ENCODE measurements at places on chromosomes 5 and 9. TPM values are rescaled to one million over a fixed set of nuclear protein-coding genes. Genes with fewer than 3 reads are reported as not detected.
A peak's percentile ranks its signal among the peaks of the same experiment; 100 is the strongest.

GRCh38 chr5:154850255-154851062 is at the start of gene FAXDC2:
FAXDC2 (minus strand) TSS chr5:154850603; CDS start chr5:154838178, 12,425 bp downstream.
- H3K27ac ChIP-seq = no peak within 1 kb of the TSS
- H3K27me3 ChIP-seq = no peaks in the 10 kb centered on the region
- DNase-seq = no peak
- H3K4me3 ChIP-seq = no peak within 1 kb of the TSS
- no peaks in the 10 kb centered on the region for H3K36me3 ChIP-seq

GOLGA2 gene
- total RNA-seq = 68.9 TPM

MLANA gene
- not detected for total RNA-seq

SELENOP gene
- total RNA-seq = not detected

DNA sequence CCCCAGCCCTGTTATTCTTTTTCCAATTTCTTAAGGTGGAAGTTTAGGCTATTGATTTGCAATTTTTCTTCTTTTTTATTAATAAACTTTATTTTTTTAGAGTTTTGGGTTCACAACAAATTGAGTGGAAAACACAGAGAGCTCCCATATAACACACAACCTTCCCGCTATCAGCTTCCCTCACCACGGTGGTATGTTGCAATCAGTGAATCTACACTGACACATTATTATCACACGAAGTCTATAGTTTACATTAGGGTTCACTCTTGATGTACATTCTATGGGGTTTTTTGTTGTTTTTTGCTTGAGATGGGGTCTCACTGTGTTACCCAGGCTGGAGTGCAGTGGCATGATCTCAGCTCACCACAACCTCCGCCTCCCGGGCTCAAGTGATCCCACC is 4.8 kb upstream of the NFX1 start:
- no peak overlapping the region for H3K27ac ChIP-seq
- H3K4me3 ChIP-seq = no peak overlapping the region
- no peaks in the 10 kb centered on the region for H3K27me3 ChIP-seq
- H3K36me3 ChIP-seq = peaks cover 15% of the 10 kb centered on the region
- H3K4me1 ChIP-seq = peaks cover 9% of the 10 kb centered on the region

- peaks cover under 1% of the 10 kb centered on the region for H3K4me1 ChIP-seq
- H3K4me3 ChIP-seq = no peak overlapping the region
- DNase-seq = no peak
- no peak overlapping the region for H3K27ac ChIP-seq
These were observed 63.4 kb downstream of the PFDN1 start for GRCh38 chr5:140239461-140239860.

PITX1 gene
- not detected for total RNA-seq

- H3K27ac ChIP-seq = peak overlapping the region; percentile 35
- H3K4me1 ChIP-seq = peaks cover 31% of the 10 kb centered on the region
- no peaks in the 10 kb centered on the region for H3K36me3 ChIP-seq
- DNase-seq = no peak
- H3K4me3 ChIP-seq = peak overlapping the region; percentile 52
These were observed 1.1 kb downstream of the PRR7 start for GRCh38 chr5:177447611-177448243.

OR13C9 gene
- not detected for total RNA-seq

DNA sequence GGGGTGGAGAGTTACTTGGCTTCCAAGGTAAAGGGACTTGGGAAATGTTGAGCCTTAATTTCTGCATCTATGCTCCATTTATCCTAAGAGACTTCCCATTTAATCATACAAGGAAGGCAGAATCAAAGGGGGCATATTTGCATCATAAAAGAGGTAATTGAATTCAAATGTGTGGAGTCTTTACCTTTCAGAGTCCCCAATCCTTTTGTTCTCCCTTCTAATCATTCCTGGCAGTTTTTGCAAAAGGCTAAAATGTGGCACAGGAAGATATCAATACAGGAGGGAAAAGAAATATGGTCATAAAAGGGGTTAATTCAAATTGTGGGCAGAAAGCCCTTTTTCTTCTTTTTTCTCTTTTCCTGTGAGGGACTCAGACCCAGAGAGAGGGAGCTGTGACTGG is 69.5 kb downstream of the SFXN1 start:
- no peaks in the 10 kb centered on the region for H3K4me1 ChIP-seq
- DNase-seq = no peak
- H3K36me3 ChIP-seq = no peaks in the 10 kb centered on the region
- H3K27me3 ChIP-seq = peaks cover 48% of the 10 kb centered on the region

- H3K36me3 ChIP-seq = no peaks in the 10 kb centered on the region
- peaks cover 17% of the 10 kb centered on the region for H3K27me3 ChIP-seq
- H3K4me1 ChIP-seq = no peaks in the 10 kb centered on the region
- DNase-seq = no peak
- no peak overlapping the region for H3K4me3 ChIP-seq
- H3K27ac ChIP-seq = no peak overlapping the region
These were observed 14.9 kb downstream of the CDHR2 start for GRCh38 chr5:176564002-176564401.

GRCh38 chr5:15995341-15996052 is 184.1 kb downstream of the MARCHF11 start:
- H3K4me1 ChIP-seq = no peaks in the 10 kb centered on the region
- no peak overlapping the region for H3K27ac ChIP-seq
- no peak for DNase-seq
- peaks cover 21% of the 10 kb centered on the region for H3K36me3 ChIP-seq
- no peaks in the 10 kb centered on the region for H3K27me3 ChIP-seq

PCDHB6 gene
- not detected for total RNA-seq

FOXD4L4 gene
- 0.33 TPM for total RNA-seq

- H3K4me3 ChIP-seq = no peak overlapping the region
- H3K27ac ChIP-seq = no peak overlapping the region
- H3K36me3 ChIP-seq = no peaks in the 10 kb centered on the region
- H3K4me1 ChIP-seq = no peaks in the 10 kb centered on the region
- H3K27me3 ChIP-seq = no peaks in the 10 kb centered on the region
These were observed 339.8 kb upstream of the RGMB start for GRCh38 chr5:98433673-98434072.

DNA sequence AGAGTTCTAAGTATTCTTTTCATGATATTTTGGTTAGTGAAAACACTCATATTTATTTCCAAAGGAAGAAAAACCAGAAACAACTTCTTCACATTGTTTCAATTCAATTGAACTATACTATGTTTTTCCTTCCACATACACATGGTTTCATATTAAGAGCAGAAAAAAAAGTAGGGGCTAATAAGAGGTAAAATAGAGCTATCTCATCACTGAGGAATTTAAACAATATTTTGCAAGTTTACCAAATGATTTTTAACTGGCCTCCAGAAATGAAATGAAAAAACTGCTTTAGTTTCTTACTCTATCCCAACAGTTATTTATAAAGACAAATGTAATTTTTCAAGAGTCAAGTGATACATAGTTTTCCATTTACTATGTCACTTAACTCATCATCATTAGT is 233.5 kb downstream of the RFX3 start:
- no peaks in the 10 kb centered on the region for H3K27me3 ChIP-seq
- H3K4me3 ChIP-seq = no peak overlapping the region
- no peaks in the 10 kb centered on the region for H3K4me1 ChIP-seq
- H3K36me3 ChIP-seq = peaks cover 8% of the 10 kb centered on the region
- no peak for DNase-seq

GRCh38 chr9:97575673-97576200 is 57.4 kb downstream of the TSTD2 start:
- H3K27me3 ChIP-seq = peaks cover 4% of the 10 kb centered on the region
- H3K4me3 ChIP-seq = peak overlapping the region; percentile 94
- no peak overlapping the region for H3K27ac ChIP-seq
- H3K36me3 ChIP-seq = no peaks in the 10 kb centered on the region
- no peak for DNase-seq

- peak overlapping the region; percentile 81 for H3K27ac ChIP-seq
- no peaks in the 10 kb centered on the region for H3K27me3 ChIP-seq
- no peak for DNase-seq
- H3K4me3 ChIP-seq = no peak overlapping the region
- peaks cover 7% of the 10 kb centered on the region for H3K36me3 ChIP-seq
- peaks cover 79% of the 10 kb centered on the region for H3K4me1 ChIP-seq
These were observed 81.6 kb downstream of the PPP2R2B start for GRCh38 chr5:146796911-146797310.

CAMK4 gene
- 5.4 TPM for total RNA-seq

DNA sequence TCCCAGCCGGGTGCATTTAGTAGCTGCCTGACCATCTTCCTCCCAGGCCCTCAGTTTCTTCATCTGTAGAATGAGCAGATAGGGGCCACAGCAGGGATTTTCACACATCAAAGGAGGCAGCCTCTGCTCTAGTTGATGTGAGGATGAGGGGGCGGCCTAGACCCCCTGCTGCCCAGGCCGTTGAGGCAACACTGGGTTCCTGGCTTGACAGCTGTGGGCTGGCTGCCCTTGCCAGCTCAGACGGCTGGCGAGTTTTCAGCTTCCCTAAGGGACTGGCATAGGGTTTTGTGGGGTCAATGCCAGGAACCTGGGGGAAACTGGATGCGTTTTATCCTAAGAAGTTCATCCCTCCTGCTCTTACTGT is 49.6 kb downstream of the NDST1 start:
- H3K27ac ChIP-seq = no peak overlapping the region
- no peak for DNase-seq
- no peaks in the 10 kb centered on the region for H3K36me3 ChIP-seq
- H3K4me1 ChIP-seq = no peaks in the 10 kb centered on the region

WNK2 gene
- not detected for total RNA-seq

TRIM14 gene
- total RNA-seq = 49.0 TPM

DNA sequence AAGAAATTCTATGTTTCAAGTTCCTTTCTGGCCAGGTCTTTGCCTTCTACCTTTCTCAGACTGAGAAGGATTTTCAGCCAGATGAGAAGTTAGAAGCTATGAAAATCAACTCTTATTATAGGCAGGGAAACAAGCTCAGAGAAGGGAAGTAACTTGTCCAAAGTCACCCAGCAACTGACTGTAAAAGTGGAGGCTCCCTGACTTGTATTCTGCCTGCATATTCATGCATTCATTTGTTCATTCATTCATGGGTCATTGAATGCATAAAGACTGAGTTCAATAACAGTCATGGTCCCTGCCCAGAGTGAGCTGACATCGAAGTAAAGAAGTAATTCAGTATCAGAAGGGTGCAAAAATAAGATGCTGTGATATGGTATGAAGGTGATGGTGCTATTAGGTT is 239.6 kb downstream of the PAPPA start:
- no peaks in the 10 kb centered on the region for H3K4me1 ChIP-seq
- no peak for DNase-seq
- no peak overlapping the region for H3K4me3 ChIP-seq

- H3K4me3 ChIP-seq = peak overlapping the region; percentile 68
- DNase-seq = peak; percentile 74
- peaks cover 36% of the 10 kb centered on the region for H3K27me3 ChIP-seq
- no peak overlapping the region for H3K27ac ChIP-seq
These were observed 2.0 kb upstream of the LMX1B start for GRCh38 chr9:126611592-126612325.

SLC6A19 gene
- not detected for total RNA-seq

ZBED3 gene
- 0.17 TPM for total RNA-seq

LCN15 gene
- not detected for total RNA-seq

DNA sequence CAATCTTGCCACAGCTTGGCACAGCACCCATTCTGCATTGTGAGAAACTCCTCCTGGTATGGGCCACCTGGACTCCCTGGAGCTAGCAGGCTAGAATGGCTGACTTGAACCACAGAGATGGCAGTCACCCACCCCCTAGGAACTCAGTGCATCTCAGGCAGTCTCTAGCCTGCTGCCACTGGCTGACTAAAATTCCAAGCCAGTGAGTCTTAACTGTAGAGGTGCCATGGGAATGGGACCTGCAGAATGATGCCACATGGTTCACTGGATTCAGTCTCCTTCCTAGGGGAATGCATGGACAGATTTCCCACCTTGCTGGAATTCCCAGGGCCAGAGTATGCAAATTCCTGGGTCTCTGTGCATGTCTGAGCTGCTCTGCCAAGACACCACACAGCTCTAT is 382.9 kb downstream of the MAN2A1 start:
- H3K4me1 ChIP-seq = no peaks in the 10 kb centered on the region
- H3K27me3 ChIP-seq = peaks cover 16% of the 10 kb centered on the region
- H3K4me3 ChIP-seq = no peak overlapping the region
- H3K27ac ChIP-seq = no peak overlapping the region
- H3K36me3 ChIP-seq = peaks cover 40% of the 10 kb centered on the region
- no peak for DNase-seq

IL13 gene
- 8.4 TPM for total RNA-seq

- H3K27ac ChIP-seq = peak overlapping the region; percentile 94
- H3K36me3 ChIP-seq = no peaks in the 10 kb centered on the region
- H3K4me3 ChIP-seq = peak overlapping the region; percentile 88
- peak; percentile 73 for DNase-seq
- no peaks in the 10 kb centered on the region for H3K27me3 ChIP-seq
These were observed 71.2 kb downstream of the RAPGEF1 start for GRCh38 chr9:131668439-131669268.

CARTPT gene
- not detected for total RNA-seq

PCDHA9 gene
- not detected for total RNA-seq

DNA sequence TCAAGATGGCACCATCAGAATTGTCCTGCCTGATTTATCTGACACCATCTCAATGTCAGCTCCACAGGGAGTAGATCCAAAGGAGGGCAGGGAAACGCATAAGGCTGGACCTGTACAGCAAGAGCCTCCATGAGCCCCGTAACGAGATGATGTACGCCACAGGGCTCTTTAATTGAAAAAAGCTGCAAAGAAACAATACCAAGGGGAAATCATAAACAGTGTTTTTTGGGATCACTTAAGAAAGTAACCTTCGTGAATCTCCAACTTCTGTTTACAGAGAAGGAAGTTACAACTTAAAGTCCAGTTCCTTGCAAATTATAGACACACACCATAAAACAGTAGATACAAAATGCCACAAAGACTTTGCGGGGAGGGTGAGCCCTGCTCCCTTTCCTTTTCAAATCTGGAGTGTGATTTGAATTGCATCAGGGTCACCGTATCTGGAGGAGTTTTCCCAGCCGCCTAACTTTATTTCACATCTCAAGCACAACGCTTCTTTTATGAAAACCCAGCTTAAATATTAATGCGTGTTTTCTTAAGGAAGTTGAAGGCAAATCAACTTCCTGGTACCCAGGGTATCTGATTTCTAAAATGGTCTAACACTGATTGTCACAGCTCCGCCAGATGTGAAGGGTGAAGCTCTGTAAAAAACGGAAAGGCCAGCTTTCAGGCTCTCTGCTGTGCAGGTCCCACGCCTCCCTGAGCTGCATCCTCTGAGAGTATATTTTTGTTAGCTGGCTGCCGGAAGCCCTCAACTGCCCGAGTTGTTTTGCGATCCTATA is 88.9 kb downstream of the EBF1 start:
- no peak for DNase-seq
- no peak overlapping the region for H3K4me3 ChIP-seq
- H3K4me1 ChIP-seq = no peaks in the 10 kb centered on the region
- H3K27me3 ChIP-seq = peaks cover 43% of the 10 kb centered on the region
